ENCODE measurements at places on chromosomes 1 and 21.

- DNase-seq, result no peak
Measured at GRCh38 chr1:19375631-19376400, 63.7 kb downstream of the SLC66A1 start.

- DNase-seq, result no peak
Measured at GRCh38 chr1:57272150-57272549, 151.7 kb downstream of the DAB1 start.

DNA sequence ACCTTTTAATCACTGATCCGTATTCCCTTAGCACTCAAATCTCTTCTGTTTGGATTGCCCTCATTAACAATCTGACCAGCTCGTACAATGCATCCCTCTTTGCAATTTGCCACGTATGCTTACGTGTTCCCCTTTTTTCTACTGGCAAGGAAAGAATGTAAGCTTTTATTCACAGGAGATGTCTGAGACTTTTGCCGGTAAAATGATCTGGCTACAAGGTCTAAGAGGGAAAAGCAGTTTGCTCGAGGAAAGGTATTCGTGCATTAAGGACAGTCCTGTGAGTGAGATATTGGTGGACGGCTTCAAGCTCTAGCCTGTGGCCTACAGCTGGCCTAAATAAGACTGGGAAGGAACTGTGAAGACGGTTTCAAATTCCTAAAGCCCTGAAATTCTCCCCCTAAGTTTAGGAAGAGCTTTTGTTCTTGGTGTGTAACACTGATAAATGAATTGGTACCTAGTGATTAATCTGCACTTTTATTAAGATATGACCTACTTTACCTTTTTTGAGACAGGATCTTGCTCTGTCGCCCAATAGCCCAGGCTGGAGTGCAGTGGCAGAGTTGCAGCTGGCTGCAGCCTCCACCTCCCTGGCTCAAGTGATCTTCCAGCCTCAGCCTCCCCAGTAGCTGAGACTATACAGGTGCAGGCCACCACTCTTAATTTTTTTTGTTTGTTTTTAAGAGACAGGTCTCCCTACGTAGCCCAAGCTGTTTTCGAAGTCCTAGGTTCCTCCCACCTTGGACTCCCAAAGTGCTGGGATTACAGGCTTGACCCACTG is 895 bp upstream of the UBR4 start:
- DNase-seq, result no peak

GRCh38 chr1:178726087-178726517 is 1.1 kb downstream of the RALGPS2 start:
- DNase-seq, result peak; percentile 57

DNA sequence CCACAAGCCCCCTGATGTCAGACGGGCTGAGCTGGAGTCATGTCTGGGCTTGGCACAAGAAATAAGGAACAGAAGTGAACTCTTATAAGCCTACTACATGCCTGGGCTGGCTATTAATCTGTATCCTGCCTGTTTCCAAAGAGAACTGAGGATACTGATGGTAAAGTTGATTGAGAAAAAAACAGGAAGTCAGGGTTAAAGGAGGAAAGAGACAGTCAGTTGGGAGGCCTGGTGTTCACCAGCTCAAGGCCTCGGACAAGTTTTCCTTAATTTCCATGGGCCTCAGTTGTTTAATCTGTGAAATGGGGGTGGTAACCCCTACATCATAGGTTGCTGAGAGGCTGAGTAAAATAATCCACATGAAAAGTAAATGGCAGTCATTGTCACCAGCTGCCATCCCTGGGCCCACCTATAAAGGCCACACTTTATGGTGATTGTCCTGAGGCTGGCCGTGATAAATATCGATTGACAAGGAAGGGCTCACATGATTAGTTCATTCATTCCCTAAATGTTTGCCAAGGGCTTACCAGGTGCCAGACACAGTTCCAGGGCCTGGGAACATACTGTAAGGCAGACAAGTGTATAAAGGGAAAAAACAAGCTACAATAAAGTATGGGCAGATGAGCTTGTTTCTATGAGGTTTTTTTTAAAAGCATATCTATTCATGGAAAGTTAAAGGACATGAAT is 2.8 kb downstream of the ALDH4A1 start:
- DNase-seq, result no peak

GRCh38 chr1:53412285-53413174 is 46.7 kb upstream of the DMRTB1 start:
- no peak for DNase-seq

- DNase-seq, result no peak
Measured at GRCh38 chr1:169484683-169485430, 887 bp downstream of the SLC19A2 start.

- DNase-seq, result no peak
Measured at GRCh38 chr1:60359431-60359830, 285.9 kb upstream of the C1orf87 start.

- no peak for DNase-seq
Measured at GRCh38 chr21:16196001-16196400, 466.2 kb downstream of the USP25 start.

GRCh38 chr1:42086146-42086545 is 67.1 kb upstream of the GUCA2B start:
- no peak for DNase-seq

DNA sequence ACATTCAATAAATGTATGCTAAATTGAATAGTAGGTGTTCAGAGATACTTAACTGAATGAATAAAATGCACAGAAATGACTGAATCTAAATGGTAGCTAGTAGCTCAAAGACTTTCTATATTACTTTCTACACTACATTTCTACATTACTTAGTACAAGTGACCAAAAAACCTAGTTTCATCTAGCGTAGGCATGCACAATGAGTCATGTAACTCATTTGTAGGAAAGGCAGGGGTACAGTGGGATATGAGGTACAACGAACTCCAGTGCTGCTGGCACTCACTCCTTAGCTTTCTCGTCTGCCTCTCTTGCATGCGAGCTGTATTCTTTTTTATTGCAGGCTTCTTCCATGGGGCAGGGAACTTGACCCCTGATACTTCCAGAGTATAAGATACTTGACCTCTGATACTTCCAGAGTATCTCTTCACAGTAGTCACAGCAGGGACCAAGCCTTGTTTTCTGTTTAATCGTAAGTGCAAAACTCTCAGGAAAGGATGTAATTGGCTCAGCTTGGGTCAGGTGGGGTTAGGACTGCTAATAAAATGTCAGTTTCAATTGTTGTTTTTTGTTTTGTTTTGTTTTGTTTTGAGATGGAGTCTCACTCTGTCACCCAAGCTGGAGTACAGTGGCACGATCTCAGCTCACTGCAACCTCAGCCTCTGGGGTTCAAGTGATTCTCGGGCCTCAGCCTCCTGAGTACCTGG is 4.9 kb upstream of the ATP2B4 start:
- no peak for DNase-seq

DNA sequence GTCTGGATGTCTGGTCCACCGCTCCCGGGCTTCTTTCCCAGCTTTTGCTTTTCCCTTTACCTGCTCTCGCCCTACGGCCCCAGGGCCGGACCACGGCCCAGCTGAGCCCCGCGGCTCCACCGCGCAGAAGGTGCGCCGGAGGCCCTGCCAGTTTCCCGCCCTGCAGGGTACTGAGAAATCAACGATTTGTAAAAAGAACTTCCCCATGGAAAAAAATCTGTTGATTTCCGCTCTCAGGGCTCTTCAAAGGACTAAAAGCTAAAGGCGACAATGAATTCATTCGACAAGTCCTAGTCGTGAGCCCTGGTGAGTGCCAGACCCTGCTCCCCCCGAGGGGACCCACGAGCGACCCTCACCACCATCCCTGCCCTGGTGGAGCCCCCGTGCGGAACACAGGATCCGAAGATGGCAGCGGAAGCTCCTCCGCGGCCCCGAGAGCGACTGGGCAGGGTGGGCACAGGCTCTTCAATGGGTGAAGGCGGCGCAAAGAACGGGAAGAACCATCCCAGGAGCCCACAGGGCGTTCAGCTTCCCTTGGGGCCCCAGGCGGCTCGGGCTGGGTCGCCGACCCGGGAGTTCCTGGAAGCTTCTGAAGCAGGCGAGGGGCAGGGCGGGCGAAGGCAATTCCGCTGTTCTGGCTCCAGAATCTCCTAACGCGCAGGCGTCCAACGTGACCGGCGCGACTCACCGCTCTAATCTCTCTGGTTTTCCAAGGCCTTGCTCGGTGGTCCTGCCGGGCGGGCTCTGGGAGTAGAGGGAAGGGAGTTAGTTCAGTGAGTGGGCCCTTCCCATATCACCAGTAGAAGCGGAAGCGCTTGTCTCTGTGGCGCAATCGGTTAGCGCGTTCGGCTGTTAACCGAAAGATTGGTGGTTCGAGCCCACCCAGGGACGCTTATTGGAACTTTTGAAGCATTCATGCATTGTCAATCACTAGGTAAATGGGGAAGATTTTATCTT is 6.6 kb upstream of the RNU1-2 start:
- peak; percentile 96 for DNase-seq

- DNase-seq, result peak; percentile 78
Measured at GRCh38 chr1:45012639-45013278, 705 bp downstream of the UROD start.

DNA sequence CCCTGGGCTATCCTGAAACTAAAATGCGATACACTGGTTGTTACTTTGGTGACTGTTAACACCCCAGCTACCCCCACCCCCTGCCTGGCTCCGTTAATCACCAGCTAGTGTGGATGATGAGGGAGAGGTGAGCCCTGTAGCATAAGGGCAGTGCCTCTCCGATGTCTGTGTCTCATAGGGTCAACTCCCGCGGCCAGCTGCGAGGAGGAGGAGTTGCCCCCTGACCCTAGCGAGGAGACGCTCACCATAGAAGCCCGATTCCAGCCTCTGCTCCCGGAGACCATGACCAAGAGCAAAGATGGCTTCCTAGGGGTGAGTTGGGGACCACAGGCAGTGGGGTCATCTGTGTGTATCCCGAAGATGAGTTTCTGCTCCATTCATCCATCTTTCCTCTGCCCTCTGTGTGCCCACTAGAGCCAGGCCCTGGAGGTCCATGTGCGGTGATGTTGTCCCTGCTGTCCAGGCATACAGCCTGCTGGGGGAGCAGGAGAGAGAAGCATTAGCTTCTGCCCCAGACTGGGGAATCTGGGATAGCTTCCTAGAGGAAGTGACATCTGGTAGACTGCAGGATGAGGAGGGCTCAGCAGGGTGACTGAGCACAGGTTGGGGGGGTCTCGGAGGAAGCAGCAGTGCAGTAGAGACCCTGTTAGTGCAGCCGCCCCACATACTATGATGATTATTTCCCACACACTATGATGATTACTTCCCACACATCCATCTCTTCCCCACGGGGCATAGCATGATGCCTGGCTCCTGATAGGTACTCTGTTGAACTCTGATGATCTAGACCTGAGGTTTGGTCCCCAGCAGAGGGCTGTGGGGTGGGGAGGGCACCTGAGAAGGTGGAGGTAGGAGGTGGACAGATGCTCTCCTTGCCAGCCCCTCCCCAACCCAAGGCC is 5.2 kb downstream of the SELENON start:
- no peak for DNase-seq

GRCh38 chr1:241638099-241638682 is 2.0 kb downstream of the CHML start:
- no peak for DNase-seq

DNA sequence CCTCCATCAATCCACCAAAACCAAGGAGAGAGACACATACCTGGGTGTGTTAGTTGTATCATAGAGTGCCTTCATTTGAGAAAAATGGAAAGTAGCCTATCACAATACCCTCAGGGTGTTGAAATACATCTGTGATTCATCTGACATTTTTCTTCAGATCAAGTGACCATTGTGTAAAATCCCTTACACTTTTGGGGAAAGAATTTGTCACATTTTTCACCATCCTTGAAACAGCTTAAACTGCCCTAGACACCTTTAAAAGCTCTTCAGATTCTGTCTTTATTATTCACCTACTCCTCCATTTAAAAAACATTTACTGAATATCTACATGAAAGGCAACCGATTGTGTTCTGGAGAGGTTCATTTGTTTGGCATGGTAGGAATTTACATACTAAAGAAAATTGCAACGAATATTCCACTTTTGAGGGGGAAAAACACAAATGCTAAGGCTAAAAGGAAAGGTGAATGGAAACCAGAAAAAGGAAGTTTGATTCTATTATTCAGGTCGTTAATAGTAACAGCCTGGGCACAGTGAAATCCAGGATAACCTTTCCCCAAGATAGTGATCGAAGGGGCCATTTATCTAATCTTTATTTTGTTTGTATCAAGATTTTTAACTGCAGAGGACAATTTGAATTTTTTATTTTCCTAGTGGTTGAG is 70.4 kb upstream of the SAMSN1 start:
- DNase-seq, result no peak

DNA sequence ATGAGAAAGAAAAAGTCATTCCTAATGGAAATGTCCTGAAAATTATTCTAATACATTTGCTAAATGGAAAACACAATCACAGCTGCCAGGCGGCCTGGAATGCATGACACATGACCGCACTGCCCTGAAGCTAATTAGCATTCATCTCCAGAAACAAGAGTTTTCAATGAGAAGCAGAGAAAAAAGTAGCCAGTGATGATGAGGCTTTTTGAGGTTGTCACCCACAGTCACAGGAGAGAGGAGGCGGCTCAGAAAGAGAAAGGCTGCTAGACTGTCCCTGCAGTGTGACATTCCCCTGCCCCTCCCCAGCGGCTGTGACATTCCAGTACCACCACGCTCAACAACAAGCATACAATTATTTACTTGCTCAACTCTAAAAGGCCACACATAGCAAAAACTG is 122.9 kb upstream of the KRTAP19-8 start:
- no peak for DNase-seq

GRCh38 chr1:19689085-19689757 is 24.5 kb downstream of the HTR6 start:
- no peak for DNase-seq

DNA sequence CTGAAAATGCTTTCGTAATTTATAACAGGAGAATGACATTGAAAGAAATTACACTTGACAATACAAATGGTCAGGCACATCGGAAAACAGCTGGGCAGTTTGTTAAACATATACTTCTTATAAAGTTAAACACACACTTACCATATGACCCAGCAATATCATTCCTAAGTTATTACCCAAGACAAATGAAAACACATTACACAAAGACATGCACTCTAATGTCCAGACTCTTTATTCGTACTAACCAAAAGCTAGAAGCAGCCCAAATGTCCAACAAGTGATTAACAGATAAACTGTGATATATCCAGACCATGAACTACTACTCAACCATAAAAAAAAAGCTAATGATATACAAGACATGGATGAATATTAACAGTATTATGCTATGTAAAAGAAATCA is 8.5 kb downstream of the AKT3 start:
- no peak for DNase-seq

GRCh38 chr21:30434033-30434631 is 4.1 kb downstream of the KRTAP13-4 start:
- no peak for DNase-seq
